ENCODE measurements at places on chromosomes 2 and 18. TPM values are rescaled to one million over a fixed set of nuclear protein-coding genes. Genes with fewer than 3 reads are reported as not detected.

Gene ME2
- 39.6 TPM for total RNA-seq

Gene REV1
- total RNA-seq = 50.3 TPM

Gene ICOS
- total RNA-seq = not detected

Gene PRKD3
- total RNA-seq = 47.3 TPM

Gene NEU4
- not detected for total RNA-seq

Gene SCYGR4
- total RNA-seq = not detected

Gene ALK
- total RNA-seq = not detected

DNA sequence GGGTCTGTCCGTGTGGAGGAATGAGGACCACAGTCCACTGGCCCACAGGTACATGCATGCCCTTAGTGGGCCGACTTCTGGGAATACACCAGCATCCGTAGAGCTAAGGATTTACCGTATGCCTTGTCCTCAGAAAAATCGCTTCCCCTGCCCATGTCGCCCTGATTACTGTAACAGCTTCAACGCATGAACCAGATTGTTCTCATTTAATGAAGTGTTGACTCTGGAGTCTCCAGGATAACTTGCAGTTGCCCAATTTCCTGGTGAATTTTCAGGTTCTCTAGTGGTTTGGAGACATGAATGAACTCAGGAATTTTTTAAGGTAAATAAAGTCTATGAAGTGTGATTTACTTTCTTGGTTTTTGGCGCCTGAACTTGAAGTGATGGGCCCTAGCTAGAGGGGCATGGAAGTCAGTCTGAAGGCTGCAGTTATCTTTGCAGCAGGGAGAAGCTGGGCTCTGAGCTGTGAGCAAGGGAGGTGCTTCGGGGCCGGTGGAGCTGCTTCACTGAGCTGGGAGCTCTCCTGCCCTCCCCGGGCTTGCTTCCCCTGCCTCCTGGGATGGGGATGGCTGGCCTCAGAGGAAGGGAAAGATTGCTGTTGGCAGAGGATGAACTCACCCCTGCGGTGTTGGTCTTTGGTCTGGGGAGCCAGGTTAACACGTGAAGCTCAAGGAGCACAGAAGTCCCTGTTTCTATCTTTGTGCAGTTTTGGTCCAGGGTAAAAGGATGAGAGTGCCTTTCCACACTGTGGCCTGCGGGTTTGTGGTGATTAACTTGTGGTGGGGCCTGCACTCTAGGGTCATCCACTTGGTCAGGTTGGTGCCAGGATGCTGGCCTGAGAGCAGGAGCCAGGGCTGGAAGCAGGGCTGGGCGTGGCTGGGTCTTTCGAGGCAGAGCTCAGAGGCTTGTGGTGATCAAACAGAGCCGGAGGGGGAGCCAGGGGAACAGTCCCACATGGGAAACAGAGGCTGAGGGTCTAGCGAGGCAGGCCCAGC, 28.1 kb downstream of the TCF7L1 start:
- no peak overlapping the region for H3K27ac ChIP-seq
- H3K27me3 ChIP-seq = no peaks in the 10 kb centered on the region
- H3K36me3 ChIP-seq = no peaks in the 10 kb centered on the region
- H3K4me1 ChIP-seq = peaks cover 10% of the 10 kb centered on the region

DNA sequence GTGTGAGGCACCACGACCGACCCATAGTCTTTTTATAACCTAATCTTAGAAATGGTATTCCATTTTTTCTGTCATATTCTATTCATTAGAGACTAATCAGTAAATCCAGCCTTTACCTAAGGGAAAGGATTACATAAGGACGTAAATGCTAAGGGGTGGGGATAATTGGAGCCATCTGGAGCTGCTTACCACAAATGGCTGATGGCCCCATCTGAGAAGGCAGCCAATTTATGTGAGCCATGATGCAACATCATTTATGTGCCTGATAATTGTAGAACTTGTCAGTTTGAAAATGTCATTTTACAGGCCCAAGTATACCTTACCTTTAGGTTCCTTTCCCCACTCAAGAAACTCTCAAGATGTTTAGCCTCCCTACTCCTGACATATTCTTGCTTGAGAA, 44.0 kb downstream of the ARHGEF33 start:
- H3K27me3 ChIP-seq = no peaks in the 10 kb centered on the region
- no peak overlapping the region for H3K27ac ChIP-seq
- no peaks in the 10 kb centered on the region for H3K4me1 ChIP-seq
- DNase-seq = no peak
- no peaks in the 10 kb centered on the region for H3K36me3 ChIP-seq
- no peak overlapping the region for H3K4me3 ChIP-seq

GRCh38 chr2:211077216-211077767, 520.9 kb downstream of the CPS1 start:
- no peaks in the 10 kb centered on the region for H3K4me1 ChIP-seq
- no peak for DNase-seq
- H3K36me3 ChIP-seq = no peaks in the 10 kb centered on the region
- no peak overlapping the region for H3K27ac ChIP-seq
- no peaks in the 10 kb centered on the region for H3K27me3 ChIP-seq
- H3K4me3 ChIP-seq = no peak overlapping the region

DNA sequence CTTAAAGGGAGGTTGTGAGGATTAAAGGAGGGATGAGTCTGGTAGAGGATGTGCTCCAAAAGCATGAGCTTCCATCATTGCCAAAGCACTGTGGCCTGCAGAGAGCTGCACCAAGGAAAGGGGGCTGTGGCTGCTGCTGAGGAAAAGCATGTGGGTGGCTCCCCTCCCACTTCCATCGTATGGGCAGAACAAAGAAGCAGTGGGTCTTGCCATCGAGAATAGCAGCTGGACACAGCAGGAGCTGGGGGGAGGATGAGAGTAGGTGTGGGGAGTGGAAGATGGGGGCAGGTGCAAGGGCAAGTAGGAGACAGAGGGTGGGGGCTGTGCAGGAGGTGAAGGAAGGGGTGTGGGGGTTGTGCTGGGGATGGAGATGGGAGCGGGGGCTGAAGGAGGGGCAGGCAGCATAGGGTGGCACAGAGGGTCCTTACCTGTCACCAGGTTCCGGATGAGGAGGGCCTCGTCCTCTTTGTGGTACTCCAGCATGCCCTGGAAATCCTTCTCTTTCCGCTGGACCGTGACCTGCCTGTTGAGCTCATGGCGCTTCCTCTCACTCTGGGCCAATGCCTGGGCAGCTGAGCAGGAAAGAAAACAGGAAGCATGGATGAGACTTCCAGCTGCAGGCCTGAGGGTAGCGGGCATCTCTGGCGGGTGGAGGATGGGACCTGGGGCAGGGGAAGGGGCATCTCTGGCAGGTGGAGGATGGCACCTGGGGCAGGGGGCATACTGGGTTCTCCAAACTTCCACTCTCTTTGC, 33.6 kb upstream of the ACAA2 start:
- H3K27ac ChIP-seq = no peak overlapping the region
- no peaks in the 10 kb centered on the region for H3K36me3 ChIP-seq
- peaks cover 13% of the 10 kb centered on the region for H3K4me1 ChIP-seq

DNA sequence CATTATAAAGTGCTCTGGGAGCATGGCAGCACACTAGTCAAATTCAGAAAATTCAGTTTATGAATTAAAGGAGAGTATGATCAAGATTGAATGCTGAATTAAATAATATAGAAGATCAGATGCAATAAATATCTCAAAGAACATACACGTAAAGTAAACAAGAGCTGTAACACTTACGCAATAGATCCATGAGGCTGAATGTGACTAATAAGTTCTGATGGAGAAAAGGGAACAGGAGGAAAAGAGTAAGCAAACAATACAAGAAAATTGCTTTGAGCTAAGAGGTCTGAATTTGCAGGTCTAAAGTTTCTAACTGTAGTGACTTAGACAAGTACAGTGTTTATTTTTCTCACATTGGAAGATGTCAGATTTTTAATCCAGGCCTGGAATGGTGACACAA, 646.7 kb upstream of the ZNF804A start:
- no peaks in the 10 kb centered on the region for H3K4me1 ChIP-seq
- no peaks in the 10 kb centered on the region for H3K36me3 ChIP-seq
- H3K4me3 ChIP-seq = no peak overlapping the region
- no peak overlapping the region for H3K27ac ChIP-seq
- H3K27me3 ChIP-seq = no peaks in the 10 kb centered on the region
- DNase-seq = no peak

DNA sequence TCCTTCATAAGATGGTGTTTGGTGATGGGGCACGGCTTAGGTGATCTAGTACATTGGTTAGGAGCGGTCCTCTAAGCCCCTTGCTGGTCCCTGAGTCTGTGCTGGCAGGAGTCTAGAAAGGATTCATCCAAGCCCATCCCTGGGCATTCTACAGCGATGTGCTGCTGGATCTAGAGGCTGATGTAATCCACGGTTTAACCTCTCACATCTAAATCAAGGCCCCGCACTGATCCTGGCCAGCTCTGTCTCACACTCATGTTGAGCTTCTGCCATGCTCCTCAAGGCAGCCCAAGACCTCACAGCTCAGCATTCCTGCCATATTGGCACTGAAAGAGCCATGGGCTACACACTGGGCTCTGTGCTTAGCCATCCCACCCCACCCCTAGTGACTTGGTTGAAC, 664.8 kb downstream of the STK39 start:
- no peaks in the 10 kb centered on the region for H3K27me3 ChIP-seq
- no peak overlapping the region for H3K27ac ChIP-seq
- no peak for DNase-seq
- H3K36me3 ChIP-seq = no peaks in the 10 kb centered on the region
- H3K4me3 ChIP-seq = no peak overlapping the region
- H3K4me1 ChIP-seq = no peaks in the 10 kb centered on the region

DNA sequence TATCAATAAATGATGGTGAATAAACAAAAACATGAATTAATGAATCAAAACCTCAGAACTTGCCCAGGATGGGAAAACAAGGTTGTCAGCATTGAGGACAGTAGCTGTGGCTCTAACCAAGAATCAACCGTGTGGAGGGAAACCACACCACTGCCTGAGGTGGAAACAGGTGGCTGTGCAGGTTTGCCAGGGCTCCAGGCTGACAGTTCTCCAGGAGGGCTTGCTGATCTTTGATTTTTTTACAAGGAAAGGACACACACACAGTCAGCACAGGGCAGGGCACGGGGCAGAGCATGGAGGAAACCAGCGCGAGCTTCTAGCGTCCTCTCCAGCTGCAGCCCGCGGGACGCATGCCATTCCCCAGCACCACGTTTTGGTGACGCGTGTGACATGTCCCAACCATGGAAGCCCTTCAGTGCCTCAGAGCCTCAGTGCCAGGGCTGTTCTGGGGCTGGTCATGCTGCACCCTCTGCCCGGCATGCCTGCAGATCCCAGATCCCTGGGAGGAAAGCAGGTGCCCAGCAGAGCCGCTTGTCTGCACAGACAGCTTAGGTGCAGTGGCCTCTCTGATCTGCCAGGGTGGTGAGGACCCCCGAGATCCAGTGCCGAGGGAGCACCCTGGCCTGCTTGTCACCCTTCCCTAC, 15.8 kb upstream of the AGXT start:
- no peak overlapping the region for H3K4me3 ChIP-seq
- H3K27ac ChIP-seq = no peak overlapping the region
- H3K4me1 ChIP-seq = no peaks in the 10 kb centered on the region
- no peaks in the 10 kb centered on the region for H3K27me3 ChIP-seq
- no peaks in the 10 kb centered on the region for H3K36me3 ChIP-seq

DNA sequence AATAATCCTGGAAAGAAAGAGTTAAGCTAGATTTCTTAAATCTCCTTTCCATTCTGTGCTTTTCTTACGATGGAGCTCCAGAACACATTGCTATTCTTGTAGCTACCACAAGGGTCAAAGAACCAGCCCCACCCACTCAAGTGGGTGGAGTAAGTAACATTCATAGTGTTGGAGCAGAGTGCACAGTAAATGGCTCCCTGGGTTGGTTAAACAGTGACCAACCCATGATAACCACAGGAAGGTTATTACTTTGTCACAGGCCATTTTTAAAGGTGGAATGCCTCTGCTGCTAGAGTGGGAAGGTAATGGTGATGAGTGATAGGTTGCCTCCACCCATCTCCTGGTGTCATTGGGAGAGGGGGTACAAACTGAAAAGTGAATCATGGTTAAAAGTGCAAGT, 13.9 kb downstream of the ARPC2 start:
- H3K36me3 ChIP-seq = peaks cover 31% of the 10 kb centered on the region
- H3K4me3 ChIP-seq = no peak overlapping the region
- H3K27ac ChIP-seq = no peak overlapping the region
- H3K4me1 ChIP-seq = peaks cover 31% of the 10 kb centered on the region
- no peak for DNase-seq
- H3K27me3 ChIP-seq = no peaks in the 10 kb centered on the region

DNA sequence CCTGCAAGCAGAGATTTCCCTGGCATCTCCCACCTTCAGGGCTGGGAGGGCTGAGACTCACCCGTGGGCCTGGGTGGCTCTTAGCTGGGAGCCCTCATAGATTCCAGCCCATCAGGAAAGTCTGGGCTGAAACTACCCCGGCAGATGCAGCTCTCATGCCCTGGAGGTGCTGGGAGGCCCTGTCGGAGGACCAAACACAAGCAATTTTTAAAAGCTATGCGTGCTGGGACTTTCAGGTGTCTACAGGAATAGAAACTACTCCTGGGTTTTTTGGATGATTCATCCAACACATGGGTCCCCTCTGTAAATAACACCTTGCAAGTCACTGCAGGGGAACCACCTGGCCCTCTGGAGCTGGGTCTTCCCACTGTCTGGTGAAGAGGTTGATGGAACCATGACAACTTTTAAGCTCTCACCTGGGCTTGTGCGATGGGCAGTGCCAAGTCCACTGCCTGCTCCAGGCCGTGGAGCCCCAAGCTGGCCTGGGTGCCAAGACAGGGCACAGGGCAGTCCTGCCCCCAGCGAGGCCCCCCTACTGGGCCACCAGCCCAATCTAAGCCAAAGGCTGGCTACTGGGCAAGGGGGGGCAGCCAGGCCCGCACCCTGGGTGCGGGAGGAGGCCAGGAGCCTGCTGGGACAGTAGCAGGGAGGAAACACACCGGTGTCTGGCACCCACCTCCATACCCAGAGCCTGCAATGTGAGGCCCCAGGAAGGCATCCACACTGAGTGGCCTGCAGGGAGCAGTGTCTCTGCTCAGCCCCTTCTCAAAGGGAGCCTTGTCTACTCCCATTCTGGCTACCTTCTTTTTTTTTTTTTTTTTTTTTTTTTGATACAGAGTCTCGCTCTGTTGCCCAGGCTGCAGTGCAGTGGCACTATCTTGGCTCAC, 1.1 kb upstream of the GPR55 start:
- H3K4me1 ChIP-seq = no peaks in the 10 kb centered on the region
- H3K36me3 ChIP-seq = no peaks in the 10 kb centered on the region
- H3K27ac ChIP-seq = no peak overlapping the region
- DNase-seq = no peak

DNA sequence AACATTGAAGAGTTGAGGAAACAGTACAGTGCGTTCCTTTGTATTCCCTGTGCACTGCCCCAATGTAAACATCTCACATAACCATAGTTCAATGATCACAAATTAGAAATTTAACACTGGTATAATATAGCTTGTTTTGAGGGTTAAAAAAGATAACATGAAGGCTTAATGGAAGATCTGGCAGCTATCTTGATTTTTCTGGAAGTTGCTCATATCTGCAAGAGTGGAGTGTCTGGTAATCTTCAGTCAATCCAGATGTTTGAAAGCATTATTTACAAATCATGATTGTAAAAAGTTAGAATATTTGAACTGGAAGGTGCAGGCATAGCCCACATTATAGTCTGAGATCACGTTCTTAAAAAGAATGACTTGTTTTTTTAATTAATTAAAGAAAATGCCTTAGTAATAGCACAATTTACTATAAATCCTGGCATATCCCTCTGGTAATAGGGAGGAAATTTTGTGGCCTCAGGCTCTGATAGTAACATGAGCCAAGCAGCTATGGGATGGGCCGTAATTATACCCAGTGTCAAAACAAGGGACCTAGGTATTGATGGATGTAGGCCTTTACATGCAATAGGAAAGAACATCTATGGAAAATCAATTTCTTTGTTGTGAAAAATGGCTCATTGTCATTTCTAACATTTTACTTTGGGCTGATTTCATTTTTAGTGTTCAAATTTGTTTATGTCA, 418.0 kb downstream of the THSD7B start:
- H3K4me1 ChIP-seq = peaks cover 3% of the 10 kb centered on the region
- H3K4me3 ChIP-seq = no peak overlapping the region
- H3K27ac ChIP-seq = no peak overlapping the region
